Lower leg skin (tissue), 4 donors: ENCODE measurements at places on chromosomes 16 and 17. TPM values are rescaled to one million over a fixed set of nuclear protein-coding genes. Genes with fewer than 3 reads are reported as not detected.

DNA sequence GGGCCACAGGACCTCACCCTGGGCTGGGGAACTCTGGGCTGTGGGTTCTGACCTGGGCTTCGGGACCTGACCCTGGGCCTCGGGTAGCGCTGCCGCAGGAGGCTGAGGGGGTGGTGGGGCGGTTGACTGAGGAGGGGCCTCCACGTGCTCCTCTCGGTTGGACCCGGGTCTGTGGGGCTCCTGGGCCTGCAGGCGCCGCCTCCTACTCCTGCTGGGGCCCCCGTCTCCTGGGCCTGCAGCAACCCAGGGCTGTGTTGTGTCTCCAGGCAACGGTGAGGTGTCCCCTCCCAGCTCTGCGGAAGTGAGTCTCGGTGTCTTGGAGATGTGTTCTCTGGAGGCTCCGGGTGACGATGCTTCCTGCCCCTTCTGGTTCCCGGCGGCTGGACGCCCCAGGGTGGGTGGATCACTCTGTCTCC lies 41.5 kb upstream of the GNG13 start:
- DNase-seq: no peak

DNA sequence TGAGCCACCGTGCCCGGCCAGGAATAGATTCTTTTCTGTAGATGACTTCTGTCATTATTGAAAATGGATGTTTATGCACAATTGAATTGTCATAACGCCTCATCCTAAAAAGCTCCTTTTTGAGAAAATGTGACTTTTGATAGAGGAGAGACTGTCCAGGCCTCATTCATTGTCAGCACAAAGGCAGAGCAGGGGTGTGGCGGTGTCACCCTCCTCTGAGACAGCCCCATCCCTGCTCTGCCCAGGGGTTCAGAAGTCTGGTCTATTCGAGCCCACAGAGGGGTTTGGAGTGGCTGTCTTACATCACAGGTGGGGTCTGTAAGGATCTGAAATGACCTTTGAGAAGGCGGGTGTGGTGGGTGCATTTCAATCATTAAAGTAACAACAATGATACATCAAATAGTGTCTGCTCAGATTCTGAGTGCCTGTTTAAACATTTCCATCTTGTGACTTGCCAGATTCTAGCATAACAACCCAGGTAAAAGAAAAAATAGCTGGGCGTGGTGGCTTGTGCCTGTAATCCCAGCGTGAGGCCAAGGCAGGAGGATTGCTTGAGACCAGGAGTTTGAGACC lies 161.0 kb downstream of the SEC14L1 start:
- no peak for DNase-seq

- DNase-seq: no peak
These were observed 353.0 kb upstream of the ZFHX3 start for GRCh38 chr16:73400951-73401350.

DNA sequence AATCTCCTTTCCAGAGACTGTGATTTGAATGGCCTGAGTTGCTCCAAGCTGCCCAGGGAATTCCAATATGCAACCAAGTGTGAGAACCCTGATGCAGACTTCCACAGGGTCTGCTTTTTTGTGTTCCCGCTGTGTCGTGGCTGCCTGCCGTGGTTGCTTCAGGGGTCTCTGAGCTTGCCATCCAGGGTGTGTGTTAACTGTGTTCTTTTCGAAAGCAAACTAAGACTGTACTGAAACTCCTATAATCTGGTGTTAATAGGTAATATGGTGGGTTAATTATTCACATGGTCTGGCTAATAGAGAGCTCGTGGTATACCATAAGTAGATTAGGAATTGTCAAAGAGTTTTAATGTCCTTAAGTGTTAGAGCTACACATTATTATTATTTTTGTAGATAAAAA lies 20.7 kb downstream of the UBN1 start:
- DNase-seq: peak; percentile 32

- DNase-seq: no peak
These were observed 3.8 kb upstream of the SNX20 start for GRCh38 chr16:50684823-50685461.

DNA sequence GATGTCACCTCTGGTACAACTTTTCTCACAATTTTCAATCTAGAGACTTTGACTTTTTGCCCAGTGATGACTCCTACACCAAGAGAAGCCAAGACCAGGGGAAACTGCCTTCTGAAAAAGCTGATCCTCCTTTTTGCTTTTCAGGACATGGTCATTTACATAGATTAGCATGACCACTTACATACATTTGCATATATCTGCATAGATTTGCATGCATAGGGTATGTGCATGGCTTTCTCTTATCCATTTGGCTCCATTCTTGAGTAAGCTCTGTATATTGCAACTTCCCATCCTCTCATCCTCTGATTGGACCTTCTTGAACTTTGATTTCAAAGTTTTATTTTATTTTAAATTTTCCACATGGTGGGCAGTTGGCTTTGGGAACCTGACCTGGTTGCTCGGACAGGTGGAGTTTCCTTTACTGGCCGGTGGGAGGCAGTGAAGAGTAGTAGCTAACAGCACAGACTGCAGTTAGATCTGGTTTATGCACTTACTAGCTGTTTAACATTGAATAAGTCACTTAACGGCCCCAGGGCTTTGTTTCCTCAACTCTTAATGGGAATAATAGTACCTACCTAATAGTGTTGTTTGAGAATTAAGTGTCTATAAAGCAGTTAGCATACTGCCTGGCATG lies 92.9 kb downstream of the GPR139 start:
- no peak for DNase-seq

DNA sequence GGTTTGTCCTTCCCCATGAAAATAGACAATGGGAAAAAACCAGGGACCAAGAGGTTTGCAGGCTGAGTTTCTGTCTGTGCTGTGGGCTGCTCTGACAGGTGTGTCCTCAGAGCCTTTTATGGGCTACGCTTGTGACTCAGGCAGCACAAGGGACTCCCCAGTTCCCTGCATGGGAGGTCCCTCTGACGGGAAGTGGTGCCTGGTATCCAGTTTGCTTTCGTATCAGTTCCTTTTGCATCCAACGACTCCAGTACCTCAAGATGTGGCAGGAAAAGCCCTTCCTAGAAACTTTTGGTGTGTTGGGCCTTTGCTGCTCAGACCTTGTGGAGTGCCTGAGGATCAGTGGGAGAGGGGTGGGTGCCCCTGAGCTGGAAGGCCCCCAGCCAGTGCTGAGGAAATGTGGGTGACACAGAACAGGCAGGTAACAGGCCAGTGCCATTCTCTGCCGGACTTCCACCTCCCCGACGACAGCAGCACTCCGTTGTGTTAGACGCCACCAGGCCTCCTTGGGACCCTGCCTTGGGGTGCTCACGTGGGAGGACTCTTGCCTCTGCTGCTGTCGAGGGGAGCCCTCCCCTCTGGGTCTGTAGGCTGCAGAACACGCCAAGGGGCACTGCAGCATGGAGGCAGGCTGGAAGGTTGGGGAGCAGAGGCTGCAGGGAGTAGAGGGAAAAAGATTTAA lies 38.4 kb upstream of the IRF8 start:
- DNase-seq: no peak

DNA sequence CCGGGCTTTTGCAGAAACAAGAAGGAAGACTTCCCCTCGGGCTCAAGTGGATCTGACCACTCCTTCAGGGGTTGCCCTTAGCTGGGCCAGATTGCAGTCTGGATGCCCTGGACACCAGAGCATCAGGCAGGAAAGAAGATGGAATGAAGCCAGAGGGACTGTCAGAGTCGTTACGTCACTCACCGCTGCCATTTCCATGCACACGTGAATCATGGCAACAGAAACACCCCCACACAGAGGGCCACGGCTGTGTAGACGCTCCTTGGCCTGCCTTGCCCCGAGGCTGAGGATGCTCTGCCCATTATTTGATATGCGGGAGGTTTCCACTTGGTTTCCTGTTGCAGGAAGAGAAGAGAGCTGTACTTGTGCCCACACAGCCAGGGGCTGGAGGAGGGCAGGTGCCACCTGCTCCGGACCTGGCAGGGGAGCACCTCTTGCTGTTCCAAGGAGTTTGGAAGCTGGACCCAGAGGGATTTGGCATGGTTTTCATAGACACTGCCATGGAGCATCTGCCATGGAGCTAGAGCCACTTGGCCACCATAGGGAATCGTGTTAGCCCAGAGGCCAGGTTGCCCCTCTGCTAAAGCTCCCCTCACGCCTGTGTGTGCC lies 29.4 kb downstream of the RBFOX3 start:
- no peak for DNase-seq

The CAPNS2 gene
- 165 TPM for total RNA-seq

The CHCT1 gene
- not detected for total RNA-seq

The UTS2R gene
- total RNA-seq: not detected

The KRTAP9-2 gene
- 183 TPM for total RNA-seq
